Activated gamma-delta T cell treated with anti-CD3 and anti-CD28 coated beads, Interleukin-2, amount 50 U/mL, for 16 hours (primary cell): ENCODE measurements at places on chromosomes 3 and 15.

DNA sequence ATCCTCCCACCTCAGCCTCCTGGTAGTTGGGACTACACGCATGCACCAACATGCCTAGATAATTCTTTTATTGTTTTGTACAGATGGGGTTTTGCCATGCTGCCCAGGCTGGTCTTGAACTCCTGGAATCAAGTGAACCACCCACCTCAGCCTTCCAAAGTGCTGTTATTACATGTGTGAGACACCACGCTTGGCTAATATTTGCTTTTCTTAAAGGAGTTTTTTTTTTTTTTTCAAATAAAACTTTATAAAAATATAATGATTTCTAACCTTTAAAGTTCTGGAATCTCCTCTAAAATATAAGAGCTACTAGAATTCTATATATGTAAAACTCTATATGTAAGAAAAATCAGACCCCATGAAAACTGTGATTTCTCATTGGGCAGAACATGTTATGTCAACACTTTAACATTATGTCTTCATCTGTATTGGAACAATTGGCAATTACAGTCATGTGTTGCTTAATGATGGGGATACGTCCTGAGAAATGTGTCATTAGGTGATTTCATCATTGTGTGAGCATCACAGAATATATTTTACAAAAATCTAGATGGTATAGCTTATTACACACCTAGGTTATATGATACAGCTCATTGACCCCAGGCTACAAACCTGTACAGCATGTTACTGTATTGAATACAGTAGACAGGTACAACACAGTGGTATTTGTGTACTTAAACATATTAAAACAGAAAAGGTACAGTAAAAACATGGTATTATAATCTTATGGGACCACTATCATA is 377.0 kb downstream of the PLCL2 start:
- DNase-seq, result no peak

- DNase-seq, result no peak
These were observed 243.5 kb upstream of the UBE2E2 start for GRCh38 chr3:22959593-22959992.

- DNase-seq, result no peak
These were observed 129.9 kb downstream of the XXYLT1 start for GRCh38 chr3:195140816-195141793.

GRCh38 chr3:39433642-39434041 is 27.1 kb downstream of the RPSA start:
- no peak for DNase-seq

DNA sequence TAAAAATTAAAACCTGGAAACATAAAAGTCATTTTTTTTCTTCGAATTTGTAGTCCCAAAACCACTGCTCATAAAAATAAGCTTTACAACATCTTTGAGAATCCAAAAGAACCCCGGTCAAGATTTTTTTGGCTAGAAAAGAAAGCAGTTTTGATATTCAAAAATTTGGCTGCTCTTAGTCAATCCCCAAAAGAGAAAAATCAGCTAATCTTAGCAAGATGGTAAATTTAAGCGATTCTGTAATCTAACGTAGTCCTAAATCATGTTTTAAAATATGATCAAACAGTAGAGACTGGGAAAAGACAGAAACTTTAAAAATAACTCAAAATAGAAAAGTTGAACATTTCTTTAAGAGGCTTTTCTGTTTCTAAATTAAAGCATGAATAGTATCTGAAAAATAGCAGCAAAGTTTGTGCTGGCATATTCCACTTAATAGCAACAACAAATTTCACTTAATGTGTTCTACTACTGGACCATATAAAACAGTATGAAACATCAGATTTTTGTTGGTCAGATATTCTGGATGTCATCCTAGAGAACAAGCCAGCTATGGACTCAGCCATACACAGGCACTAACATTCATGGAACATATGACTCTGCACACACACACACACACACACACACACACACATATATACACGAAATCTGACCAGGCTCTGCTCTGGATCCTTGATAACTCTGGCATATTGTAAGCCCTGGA is 19.1 kb upstream of the NR2F2 start:
- no peak for DNase-seq

DNA sequence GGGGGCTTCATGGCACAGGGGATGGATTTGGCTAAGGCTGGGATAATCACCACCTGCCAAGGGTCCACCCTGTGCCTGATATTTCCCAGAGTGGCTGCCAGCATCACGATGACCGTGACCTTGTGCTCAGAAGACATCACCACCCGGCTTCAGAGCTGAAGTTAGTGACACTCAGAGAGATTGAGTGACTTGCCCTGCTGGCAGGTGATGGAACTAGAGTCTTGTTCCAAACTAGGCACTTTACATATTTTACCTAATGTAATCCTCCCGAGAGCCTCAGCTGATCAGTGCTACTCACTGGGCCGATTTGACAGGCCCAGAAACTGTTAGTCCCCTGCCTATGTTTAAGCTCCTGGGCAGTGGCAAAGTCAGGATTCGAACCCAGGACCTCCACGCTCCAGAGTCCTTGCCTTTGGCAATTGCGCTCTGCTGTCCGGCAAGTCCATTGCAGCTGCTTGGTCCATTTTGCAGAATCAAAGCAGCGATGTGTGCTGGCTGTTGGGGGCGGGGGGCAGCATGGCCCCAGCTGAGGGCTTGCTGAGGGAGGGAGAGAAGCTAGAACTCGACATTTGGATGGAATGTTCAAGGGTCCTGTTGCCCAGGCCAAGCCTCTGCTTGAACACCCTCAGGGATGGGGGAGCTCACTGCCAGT is 74.8 kb upstream of the GATA2 start:
- no peak for DNase-seq

- no peak for DNase-seq
These were observed 2.0 kb downstream of the ARPP21 start for GRCh38 chr3:35641331-35641730.

DNA sequence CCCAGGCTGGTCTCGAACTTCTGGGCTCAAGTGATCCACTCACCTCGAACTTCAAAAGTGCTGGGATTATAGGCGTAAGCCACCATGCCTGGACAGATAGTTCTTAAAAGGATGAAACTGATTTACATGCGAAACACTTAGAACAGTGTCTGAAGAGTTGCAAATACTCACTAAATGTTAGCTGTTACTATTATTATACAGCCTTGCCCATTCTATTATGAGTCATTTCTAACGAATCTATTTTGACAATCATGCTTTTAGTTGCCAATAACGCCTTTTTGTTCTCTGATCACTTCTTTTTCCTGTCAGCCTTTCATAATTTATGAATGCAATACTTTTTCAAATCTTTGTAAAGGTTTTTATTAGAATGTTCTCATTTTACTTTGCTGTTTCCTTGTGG is 112.7 kb downstream of the SNRK start:
- no peak for DNase-seq

DNA sequence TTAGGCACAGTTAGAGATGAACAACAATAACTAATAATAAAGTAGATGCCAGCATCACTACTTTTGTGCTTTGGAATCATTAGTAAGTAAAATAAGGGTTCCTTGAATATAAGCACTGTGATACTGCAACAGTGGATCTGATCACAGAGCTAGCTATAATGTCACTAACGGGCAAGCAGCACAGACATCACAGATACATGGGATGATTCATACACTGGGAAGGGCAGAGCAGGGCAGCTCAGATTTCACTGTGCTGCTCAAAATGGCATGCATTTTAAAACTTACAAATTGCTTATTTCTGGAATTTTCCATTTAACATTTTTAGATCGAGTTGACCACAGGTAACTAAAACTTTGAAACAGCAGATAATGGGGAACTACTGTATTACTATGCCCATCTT is 476.6 kb downstream of the FHIT start:
- no peak for DNase-seq
